ENCODE measurements at places on chromosomes 3 and 15. TPM values are rescaled to one million over a fixed set of nuclear protein-coding genes. Genes with fewer than 3 reads are reported as not detected.

PP2D1 gene
- not detected for total RNA-seq

SPTSSB gene
- total RNA-seq: not detected

BLM gene
- 0.64 TPM for total RNA-seq

TMEM266 gene
- not detected for total RNA-seq

CAND2 gene
- 0.44 TPM for total RNA-seq

ARIH1 gene
- total RNA-seq: 35.8 TPM

Data from cardiac ventricle fibroblast (primary cell).